ENCODE measurements at places on chromosomes 7 and 10.

- DNase-seq, result no peak
Measured at GRCh38 chr7:37208528-37208927, 240.1 kb downstream of the ELMO1 start.

- DNase-seq, result no peak
Measured at GRCh38 chr10:5944389-5945189, 32.8 kb downstream of the IL15RA start.

GRCh38 chr7:131633342-131633843 lies 77.0 kb upstream of the PODXL start:
- DNase-seq, result no peak

DNA sequence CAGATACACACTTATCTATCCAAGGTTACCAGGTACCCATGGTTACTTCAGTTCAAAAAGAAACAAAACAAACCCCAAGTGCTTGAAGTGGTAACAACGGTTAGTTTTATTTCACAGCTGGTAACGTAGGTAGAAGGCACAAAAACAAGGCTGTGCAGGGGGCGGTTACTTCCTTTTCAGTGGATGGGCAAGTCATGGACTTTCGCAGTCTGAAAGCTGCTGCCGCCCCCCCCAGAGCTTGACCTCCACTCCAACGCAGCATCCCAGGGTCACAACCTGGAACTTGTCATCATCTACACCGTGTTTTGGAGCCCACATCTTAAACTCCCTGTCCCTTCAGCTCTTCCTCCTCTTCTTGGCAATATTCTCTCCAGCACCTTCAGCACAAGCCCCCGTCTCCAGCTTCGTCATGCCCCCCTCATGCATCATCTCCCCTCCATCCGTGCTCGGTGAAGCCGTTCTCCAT lies 181.2 kb upstream of the ITGB1 start:
- DNase-seq, result peak; percentile 55

GRCh38 chr10:77350134-77350533 lies 287.5 kb downstream of the KCNMA1 start:
- DNase-seq, result no peak

DNA sequence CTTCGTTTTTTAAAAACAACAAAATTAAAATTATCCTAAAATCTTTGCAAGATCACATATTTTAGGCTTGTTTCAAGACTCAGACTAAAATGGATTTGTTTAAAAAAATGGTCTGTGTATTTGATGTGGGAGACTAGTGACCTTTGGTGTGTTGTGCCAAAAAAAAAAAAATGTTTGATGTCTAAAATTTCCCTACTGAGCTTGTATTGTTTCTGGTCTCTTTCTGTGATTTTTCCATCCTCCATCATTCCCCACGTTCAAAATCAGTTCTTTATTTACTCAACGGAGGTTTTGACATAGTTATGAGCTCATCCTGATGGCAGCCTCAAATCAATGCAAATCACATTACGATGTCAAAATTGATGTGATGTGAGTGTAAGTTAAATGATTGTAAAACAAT lies 326.2 kb downstream of the RNLS start:
- no peak for DNase-seq

DNA sequence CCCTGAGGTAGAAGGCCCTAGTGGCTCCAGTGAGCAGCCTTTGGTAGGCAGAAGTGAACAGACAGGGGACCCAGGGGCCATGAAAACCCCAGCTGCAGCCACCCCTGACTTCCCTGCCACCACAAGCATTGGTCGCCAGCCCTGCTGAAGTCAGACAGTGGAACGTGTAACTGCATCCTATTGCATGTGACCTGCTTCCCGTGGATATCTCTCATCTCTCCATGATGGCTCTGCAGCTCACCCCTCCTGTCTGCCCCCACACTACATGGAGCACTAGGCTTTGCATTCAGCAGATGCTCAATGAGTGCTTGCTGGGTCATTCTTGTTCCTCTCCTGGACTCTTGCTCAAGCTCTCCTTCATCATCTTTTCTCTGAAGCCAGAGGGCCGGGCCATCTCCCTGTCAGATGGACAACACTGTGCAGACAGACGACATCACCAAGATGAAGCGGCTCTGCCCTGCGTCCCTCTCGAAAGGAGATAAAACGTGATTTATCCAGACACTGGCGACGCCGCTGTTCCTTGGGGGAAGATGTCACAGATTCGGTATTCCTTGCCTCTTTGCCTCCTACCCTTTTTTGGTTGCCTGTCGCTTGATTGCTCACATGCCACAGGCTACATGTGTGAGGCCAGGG lies 117.5 kb downstream of the SH3PXD2A start:
- no peak for DNase-seq

DNA sequence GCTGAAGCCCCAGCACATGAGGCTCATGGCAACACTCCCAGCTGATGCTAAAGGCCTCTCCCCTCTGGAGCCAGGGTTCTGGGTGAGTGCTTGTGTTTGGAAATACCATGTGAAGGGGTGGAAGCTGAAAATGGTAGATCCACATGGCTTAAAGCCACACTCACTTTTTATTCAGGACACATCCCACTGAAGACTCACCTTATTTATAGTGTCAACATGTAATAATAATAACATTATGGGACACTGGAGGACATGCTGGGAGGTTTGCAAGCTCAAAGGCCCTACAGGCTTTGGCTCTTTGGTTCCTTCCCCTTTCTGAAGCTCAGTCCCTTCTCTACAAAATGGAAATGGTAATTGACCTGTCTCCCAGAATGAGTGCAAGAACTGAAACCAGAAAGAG lies 318.0 kb downstream of the GRID1 start:
- DNase-seq, result no peak

- DNase-seq, result no peak
Measured at GRCh38 chr10:73044378-73045285, 52.0 kb downstream of the P4HA1 start.

GRCh38 chr7:29194206-29194593 lies 375 bp upstream of the CHN2 start:
- no peak for DNase-seq

DNA sequence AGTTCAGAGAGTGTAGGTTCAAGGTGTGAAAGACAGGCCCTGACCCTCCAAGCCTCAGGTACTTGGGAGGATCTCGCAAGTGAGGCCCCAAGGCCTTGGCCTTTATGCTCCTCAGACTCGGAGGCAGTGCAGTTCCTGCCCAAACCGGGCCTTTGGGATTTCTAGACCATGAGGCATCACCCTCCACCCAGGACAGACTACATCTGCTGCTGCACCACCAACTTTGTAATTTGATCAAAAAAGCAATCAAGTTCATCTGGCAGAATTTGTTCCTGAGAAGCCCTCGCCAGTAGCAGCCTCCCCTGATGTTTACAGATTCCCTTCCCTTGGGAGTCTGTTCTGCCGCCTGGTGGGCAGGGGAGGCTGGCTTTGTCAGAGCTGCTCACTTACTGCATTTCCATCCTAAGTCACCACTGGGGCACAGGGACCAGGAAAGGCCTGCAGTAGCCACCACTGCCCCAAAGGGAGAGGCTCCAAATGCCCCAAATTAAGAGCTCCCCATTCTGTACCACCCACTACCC lies 2.1 kb downstream of the CAMK2G start:
- DNase-seq, result no peak

DNA sequence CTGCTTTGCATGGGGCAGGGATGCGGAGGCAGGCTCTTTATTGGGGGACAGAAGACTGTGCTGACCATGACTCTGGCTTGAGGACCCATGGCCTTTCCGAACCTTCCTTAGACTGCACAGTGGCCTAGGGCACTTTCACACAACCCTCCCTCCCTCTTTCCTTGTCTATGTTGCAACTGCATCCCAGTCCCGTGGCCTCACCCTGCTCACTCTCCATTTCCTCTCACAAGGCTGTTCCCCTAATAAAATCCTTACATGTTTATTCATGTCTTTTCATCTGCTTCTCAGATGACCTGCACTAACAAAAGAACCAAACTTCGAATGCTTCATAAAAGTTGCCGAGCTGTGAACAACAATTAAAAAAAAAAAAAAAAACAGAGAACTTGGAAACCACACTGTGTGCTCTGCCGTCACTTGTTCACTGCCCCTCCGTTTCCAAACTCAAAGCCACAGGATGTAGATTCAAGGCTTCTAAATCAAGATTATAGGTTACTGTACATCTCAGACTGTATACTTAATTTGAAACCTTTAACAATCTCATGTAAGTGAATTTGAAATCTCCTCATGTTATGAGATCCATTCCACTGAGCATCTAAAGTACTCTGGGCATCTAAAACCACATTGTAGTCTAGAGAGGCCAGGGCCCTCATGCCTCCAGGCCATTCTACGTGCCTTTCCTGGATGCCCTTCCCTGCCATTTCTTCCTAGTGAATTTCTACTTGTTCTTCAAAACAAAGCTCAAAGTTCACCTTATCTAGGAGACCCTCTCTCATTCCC lies 265.9 kb downstream of the SNX13 start:
- DNase-seq, result no peak

DNA sequence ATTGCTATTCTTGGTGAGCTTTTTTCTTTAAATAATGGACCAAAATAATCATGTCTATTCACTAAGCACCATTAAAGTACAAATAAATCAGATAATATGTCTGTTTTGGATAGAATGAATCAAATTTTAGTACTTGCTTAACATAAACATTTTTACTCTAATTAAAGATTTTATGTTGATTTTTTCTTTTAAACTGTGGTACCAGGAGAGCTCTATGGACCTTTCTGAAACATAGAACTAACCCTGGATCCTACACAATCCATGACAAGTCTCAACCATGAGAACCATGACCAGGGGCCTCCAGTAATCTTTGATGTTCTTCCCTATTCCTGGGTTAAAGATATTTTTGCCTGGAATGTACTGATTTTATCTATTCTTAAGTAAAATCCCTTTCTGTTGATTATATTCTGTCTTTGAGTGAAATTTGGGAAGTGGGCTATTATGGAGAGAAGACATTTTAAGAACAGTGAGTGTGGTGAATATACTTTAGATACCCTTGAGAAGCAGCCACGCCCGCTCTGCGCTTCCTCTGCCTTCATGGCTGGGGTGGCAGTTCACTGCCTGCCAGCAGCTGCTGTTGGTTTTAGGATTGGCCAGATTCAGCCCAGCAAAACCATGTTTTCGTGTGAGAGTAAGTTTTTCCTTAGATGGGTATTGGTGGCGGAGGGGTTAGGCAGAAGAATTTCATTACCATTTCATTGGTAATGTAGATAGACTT lies 42.2 kb upstream of the BHLHA15 start:
- DNase-seq, result no peak

- no peak for DNase-seq
Measured at GRCh38 chr7:134029743-134030142, 97.4 kb upstream of the LRGUK start.

DNA sequence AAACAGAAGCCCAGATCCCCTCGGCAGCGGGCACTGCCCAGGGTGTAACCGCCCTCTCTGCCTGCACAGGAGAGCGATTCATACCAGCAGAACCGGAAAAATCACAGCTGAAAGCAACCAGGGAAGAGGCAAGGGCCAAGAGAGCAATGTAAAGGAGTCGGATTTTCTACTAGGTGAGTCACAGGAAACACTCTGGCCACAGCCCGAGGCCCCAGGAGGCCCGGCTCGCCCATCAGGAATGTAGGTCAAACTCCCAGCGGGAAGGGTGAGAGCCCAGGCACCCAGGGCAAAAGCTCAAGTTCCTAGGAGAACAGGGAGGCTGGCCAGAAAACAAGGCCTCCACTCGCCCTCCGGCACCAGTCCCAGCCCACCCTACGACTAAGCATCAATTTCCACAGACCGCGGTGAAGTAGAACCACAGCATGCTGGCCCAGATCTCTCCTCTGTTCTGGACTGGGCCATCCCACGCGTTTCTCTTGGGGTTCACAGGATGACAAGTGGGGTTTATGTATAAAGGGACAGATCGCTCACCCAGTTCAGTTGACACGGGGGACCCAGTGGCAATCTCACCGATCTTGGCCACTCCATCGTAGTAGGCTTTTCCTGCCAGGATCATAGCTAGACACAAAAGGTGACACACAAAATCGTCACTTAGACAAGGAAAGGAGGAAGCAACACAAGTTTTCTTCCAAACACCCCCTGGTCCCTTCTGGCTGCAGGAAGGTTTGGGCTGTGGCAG lies 46.2 kb downstream of the BAIAP2L1 start:
- no peak for DNase-seq

DNA sequence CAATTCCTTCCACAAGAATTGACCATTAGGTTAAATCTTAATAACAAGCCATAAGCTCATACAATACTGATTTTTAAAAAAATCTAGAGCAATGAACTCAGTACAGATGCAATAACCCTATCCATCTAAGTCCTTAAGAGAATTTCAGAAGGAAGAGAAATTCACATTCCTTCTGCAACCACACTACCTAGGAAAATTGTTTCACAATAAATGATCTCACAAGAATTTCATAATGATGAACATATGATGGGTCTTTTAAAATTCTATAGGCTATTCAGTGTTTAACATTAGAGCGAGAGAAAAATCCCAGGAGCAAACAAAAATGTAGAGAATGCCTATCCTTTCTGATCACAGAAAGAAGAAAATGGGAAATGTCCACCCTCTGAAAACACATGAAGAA lies 70.0 kb upstream of the MAGI2 start:
- no peak for DNase-seq

DNA sequence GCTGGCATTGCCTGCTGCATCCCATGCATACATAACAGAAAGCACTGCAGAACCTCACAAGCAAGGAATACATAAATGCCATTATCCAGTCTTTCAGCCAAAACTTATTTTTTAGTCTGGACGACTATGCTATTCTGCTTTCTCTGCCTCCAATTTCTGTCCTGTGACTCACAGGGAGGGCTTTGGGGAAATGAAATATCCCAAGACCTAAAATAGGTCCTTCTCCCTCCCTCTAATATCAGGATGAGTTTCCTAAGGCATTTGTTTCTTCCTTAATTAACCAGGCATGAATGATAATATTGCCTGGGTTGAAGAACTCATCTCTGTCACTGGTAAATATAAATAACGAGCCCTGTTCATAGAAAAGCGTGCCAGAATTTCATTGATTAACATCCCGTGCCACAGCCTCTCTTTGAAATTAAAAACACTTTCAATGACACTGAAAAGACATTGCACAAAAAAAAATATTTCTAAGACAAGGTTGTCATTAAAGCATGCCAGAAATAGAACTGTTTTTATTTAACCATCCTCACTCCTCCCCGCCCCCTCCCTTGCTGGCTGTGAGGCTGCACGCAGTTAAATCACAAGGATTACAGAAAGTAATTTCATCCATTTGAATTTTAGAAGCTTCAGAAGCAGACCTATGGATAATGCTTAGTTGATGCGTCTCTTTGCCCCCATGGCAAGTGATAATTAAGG lies 103.0 kb upstream of the ANKRD1 start:
- no peak for DNase-seq

- no peak for DNase-seq
Measured at GRCh38 chr7:36966039-36966438, 241.7 kb upstream of the AOAH start.

DNA sequence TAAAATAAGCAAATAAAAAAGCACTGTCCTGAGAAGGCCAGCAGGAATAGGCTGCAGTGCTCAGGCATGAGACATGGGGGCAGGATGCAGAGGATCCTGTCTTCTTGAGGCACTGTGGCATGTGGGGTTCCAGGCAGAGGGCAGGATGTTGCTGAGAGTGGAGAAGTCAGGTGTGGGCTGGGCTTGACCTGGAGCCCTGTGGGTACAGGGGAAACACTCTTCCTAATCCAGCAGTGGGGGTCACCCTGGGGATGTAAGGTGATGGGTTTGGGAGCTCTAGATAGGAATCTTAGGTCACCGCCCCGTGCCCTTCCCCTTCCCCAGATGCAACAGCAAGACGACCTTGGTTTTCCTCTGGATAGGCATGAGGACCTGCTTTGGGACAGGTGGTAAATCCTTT lies 13.6 kb downstream of the SUMF2 start:
- DNase-seq, result no peak

- DNase-seq, result no peak
Measured at GRCh38 chr10:65312876-65313275, 1613.0 kb upstream of the LRRTM3 start.
